ENCODE measurements at places on chromosomes 4 and X.

GRCh38 chr4:147313108-147313507 lies 167.8 kb upstream of the EDNRA start:
- no peak for DNase-seq

DNA sequence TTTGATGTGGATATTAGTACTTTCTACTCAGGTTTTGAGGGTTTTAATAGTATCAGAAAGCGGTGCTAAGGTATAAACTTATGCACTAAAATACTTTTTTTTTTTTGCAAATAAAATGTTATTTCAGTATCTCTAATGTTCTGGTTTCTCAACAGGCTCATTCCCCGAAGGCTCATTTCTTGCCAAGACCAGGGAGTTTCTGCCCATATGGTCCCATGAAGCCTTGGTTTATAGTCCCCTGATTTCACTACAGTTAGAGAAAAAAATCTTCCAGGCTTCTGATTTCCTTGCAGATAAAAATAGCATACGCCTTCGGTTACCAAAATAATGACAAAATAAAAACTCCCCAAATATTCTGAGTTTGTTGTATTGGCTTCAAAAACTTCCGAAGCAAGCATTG lies 814.2 kb upstream of the PABPC4L start:
- DNase-seq = no peak

GRCh38 chr4:136748165-136748564 lies 784.1 kb downstream of the PCDH18 start:
- DNase-seq = no peak

GRCh38 chrX:116873671-116874070 lies 410.9 kb upstream of the CT83 start:
- DNase-seq = peak; percentile 40

DNA sequence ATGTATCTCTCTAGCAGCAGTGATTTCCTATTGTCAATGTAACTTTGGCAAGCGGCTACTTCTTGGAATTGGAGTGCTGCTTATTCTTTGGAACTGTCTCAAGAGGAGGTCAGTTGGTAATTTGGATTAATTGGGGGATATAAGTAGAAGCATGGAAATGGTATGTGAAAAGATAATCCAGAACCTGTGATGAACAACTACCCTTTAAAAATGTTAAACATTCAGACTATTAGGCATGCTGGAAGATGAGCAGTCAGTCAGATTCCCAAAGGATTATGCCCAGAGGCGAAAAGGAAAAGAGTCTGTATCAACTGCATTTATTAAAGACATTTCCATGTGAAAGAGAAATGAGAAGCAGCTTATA lies 62.5 kb downstream of the SEC24D start:
- no peak for DNase-seq

DNA sequence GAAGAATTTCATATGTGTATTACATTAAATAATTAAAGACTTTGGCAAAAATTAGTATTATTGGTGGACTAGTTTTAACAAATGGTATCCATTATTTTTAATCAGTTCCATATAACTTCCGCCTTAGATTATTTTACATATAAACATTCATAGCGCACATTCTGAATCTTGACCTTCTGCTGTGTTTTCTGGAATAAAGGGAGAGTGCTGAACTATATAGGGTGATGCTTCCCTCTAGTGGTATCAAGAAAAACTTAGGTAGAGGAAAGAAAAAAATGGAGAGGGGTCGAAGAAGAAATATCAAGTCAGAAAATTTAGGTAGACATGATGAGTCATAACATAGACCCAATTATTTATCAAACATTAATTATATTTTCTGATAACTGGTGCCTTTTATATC lies 155.6 kb upstream of the PACRGL start:
- DNase-seq = peak; percentile 59

DNA sequence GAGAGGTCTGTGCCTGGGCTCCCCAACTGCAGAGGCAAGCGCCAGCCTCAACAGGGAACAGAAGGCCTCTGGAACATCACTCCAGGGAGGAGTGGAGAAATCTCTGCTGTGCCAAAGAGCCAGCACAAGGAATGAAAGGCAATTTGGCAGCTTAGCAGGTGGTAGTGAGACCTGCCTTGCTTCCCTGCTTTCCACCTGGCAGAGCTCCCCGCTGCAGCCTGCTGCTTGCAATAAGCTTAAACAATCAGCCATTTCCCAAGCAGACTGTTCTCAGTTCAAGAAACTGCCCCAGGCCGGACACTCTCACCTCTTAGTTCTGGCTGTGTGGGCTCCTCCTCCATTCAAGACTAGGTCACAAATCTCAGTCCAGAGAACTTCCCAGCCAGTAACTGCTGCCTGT lies 370.6 kb downstream of the MAGEB5 start:
- DNase-seq = no peak

GRCh38 chrX:88397551-88397950 lies 349.5 kb upstream of the CPXCR1 start:
- DNase-seq = no peak

DNA sequence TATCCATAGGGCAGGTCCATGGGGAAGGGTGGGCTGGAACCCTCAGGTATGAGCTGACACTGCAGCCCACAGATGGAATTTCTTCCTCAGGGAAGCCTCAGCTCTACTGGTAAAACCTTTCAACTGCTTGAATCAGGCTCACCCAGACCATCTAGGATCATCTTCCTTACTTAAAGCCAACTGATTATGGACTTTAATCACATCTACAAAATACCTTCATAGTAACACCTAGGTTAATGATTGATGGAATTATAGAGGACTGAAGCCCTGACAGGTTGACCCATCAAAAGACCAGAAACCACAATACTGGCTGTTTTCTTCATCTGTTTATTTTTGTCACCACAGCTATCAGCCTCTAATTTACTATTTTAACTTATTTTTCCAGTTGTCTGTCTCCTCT lies 188.9 kb upstream of the BOD1L1 start:
- DNase-seq = no peak

DNA sequence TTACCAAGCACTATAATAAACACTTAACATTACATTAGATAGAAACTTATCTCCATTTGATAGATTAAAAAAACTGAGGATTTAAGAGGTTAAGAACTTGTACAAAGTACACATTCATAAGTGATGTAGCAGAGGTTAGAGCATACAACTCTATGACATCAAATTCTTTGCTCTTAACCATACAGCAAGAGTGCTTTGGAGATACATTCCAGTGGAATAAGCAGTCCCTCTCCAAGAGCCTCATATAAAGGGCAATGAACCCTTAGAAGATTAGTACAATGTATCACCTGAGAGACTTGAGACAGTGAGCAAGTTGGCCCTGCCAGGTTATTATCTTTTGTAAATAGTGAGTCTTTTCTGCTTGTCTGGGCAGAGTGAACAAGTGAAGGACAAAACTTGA lies 600.4 kb upstream of the CT83 start:
- DNase-seq = no peak

GRCh38 chrX:139581068-139581467 lies 50.5 kb downstream of the F9 start:
- DNase-seq = no peak

DNA sequence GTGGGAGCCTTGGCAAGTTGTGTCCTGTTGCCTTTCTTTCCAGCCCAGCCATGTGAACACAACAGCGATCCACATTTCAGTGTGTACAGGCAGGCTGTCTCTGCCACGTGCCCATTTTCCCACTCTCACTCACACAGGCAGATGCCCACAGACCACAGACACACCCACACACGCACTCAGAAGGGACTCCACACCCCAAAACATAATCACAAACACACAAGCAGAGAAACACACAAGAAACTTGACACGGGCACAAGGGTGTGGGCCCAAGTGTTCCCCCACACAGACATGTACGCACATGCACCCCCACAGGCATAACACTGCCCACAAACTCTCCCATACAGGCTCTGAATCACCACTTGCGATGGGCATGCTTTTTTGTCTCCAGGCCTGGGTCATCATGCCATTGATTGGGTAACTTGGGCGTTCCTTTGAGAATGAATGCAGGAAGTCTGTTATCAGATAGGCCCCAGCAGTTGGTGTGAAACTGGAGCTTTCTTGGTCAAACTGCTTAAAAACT lies 84.3 kb downstream of the NBDY start:
- no peak for DNase-seq

DNA sequence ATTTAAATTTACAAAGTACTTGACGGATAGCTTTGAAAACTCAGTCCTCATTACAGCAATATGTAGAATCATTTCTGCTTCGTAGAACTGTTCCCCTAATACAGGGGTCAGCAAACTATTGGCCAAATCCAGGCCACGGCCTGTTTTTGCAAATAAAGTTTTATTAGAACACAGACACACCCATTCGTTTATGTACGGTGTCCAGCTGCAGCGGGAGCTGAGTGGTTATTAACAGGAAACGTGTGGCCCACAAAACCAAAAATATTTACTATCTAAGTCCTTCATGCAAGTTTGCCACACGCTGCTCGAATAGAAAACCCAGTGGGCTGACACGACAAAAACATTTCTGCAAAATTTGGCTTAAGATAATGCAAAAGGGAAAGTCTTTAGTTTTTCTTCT lies 146.5 kb downstream of the AFAP1 start:
- no peak for DNase-seq

- DNase-seq = peak; percentile 39
These were observed 208.7 kb downstream of the SOWAHB start for GRCh38 chr4:76689145-76689817.

DNA sequence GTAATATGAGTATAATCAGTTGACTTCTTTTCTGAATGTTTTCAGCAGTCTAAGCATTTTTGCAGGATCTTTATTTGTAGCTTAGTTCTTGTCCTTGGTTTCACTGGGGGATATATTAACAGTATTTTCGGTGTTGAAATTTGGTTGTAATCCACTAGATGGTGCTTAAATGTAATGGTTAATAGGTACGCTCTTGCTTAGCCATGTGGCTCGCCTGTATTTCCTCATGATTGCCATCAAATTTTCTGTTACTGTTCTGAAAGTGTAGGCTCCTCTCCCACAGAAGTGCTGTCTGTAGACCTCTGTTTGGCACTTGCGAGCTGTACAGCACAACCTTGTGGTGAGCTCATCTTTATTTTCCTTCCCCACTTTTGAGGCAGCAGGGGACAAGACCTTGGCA lies 3.9 kb upstream of the FAAH2 start:
- no peak for DNase-seq

DNA sequence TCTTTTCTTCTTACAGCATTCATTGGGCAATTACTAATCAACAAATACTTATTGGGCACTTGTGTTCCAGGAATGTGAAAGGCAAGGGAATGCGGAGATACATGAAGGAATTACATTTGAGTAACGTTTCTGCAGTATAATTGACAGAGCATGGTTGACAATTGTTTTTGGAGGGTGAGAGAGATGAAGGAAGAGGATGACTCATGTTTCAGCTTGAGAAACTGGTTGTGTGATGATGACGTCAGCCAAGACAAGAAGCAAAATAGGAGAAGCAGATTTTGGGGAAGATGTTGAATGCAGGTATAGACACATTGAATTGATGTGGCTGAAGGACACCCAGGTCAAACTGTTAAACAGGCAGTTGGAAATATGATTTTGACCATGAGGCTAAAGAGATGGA lies 8.0 kb upstream of the CPEB2 start:
- peak; percentile 29 for DNase-seq

DNA sequence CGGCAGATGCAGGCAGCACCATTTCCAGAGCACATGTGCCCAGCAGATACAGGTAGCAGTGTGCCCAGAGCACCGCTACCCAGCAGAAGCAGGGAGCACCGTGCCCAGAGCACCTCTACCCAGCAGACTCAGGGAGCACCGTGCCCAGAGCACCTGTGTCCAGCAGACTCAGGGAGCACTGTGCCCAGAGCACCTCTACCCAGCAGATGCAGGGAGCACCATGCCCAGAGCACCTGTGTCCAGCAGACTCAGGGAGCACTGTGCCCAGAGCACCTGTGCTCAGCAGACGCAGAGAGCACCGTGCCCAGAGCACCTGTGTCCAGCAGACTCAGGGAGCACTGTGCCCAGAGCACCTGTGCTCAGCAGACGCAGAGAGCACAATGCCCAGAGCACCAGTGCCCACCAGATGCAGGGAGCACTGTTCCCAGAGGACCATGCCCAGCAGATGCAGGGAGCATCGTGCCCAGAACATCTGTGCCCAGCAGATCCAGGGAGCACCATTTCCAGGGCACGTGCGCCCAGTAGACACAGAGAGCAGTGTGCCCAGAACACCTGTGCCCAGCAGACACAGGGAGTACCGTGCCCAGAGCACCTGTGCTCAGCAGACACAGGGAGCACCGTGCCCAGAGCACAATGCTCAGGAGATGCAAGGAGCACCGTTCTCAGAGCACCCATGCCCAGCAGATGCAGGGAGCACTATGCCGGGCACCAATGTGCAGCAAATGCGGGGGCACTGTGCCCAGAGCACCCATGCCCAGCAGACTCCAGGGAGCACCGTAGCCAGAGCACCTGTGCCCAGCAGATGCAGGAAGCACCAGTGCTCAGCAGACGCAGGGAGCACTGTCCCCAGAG lies 236.4 kb downstream of the DHRSX start:
- no peak for DNase-seq

DNA sequence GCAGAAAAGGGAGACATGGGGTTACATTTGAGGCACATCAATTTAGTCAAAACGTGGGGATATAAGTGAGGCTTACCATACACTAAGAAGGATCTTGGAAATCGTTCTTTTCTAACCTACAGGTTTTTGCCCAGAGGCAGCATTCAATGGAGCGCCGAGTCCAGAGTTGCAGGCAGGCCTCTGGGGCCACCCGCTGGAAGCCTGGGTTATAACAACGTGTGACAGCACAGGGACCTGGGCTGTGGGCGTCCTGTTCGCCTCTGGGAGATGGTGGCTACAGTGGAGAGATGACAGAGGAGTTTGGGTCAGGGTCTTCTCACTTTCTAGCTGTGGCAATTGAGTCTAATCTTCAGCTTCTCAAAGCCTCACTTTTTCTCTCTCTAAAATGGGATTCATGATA lies 53.9 kb downstream of the ENPP6 start:
- peak; percentile 23 for DNase-seq

DNA sequence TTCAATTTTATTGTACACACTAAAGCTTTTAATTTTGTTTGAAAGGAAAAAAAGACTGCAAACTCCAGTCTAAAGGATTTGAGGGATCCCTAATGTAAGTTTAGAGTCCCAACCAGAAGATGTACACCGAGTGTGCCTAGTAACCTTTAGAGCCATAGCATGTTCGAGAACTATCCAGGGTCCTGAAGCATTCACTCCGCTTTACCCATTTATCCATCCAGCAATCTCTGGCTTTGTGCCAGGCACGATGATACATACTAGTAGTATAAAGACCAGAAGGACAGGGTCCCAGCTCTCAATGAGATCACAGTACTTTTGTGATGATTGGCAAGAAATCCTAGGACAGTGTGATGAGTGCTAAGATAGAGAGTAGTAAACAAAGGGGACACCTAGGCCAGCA lies 168.7 kb downstream of the STK32B start:
- no peak for DNase-seq

GRCh38 chr4:3368841-3369760 lies 72.7 kb upstream of the HGFAC start:
- no peak for DNase-seq

- DNase-seq = no peak
These were observed 9.6 kb downstream of the CA5B start for GRCh38 chrX:15747626-15748173.

DNA sequence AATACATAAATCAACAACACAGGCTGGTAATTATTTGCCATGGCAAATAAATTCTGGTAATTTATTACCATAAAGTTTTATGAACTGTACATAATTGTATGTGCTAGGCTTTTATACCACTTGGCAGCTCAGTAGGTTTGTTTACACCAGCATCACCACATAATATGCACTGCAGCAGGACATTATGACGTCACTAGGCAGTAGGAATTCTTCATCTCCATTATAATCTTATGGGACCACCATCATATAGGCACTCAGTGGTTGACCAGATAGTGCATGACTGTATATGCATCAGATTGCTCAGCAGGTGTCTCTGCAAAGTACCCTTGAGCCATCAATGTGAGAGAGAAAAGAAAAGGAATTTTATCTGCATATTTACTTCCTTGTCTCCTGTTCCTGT lies 295.4 kb downstream of the CFAP47 start:
- DNase-seq = no peak

Measured in astrocyte of the spinal cord (primary cell).